ENCODE measurements at places on chromosomes 13 and 19. TPM values are rescaled to one million over a fixed set of nuclear protein-coding genes. Genes with fewer than 3 reads are reported as not detected.

Gene SIGLECL1
- not detected for total RNA-seq

- no peaks in the 10 kb centered on the region for H3K4me1 ChIP-seq
- no peak overlapping the region for H3K27ac ChIP-seq
- H3K4me3 ChIP-seq = no peak overlapping the region
- no peaks in the 10 kb centered on the region for H3K36me3 ChIP-seq
- no peaks in the 10 kb centered on the region for H3K27me3 ChIP-seq
These were observed 1718.7 kb downstream of the EFNB2 start for GRCh38 chr13:104816726-104817125.

DNA sequence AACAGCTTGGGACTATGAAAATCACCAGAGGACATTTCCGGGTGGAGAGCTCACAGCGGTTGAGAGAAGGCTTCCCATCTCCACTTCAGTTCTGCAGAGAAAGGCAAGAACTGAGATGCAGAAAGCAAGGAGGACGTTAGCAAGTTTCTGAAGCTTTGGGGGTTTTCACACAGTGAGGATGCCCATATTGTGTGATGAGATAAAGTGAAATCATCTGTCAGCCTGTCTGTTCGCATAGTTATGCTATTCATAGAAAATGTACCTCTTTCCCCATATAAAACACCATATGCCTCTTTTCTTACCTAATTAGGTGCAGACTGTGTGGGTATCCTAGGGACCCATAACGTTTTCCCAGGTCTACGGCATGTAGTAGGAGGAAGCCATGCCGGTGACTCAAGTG lies 27.5 kb downstream of the ZIC5 start:
- H3K4me1 ChIP-seq = no peaks in the 10 kb centered on the region
- peaks cover 83% of the 10 kb centered on the region for H3K27me3 ChIP-seq
- no peak for DNase-seq
- no peak overlapping the region for H3K4me3 ChIP-seq
- no peak overlapping the region for H3K27ac ChIP-seq

Gene ATXN8OS
- not detected for total RNA-seq

Gene KLK14
- total RNA-seq = 1.2 TPM

DNA sequence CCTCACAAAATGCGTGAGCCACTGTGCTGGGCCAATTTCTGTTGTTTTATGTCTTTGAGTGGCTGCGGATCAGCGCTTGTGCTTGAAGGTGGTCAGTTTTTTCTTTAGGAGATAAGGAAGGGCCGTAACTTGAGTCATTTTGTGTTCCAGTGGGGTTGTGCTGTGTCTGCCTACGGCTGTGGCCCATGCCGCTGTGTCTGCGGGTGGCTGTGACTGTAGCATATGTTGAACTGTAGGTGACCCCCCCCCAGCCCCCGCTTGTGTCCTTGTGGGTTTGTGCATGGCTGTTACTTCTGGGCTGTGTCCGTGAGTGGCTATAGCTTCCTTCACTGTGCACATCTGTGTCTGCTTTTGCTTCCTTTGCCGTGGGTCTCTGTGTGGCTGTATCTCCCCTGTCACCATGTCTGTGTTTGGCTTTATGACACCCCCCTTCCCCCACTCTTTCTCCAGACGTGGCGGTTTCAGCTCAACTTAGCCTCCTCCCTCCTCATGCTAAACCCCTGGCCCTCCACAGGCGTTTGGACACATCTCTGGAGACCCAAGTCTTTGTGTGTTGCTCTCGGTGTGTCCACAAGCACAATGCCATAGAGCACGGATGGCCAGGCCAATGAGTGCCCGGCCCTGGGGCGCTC lies 675 bp downstream of the PPP1R14A start:
- peak overlapping the region; percentile 68 for H3K4me3 ChIP-seq
- H3K27ac ChIP-seq = peak overlapping the region; percentile 96
- no peak for DNase-seq
- H3K36me3 ChIP-seq = no peaks in the 10 kb centered on the region
- peaks cover 65% of the 10 kb centered on the region for H3K4me1 ChIP-seq

DNA sequence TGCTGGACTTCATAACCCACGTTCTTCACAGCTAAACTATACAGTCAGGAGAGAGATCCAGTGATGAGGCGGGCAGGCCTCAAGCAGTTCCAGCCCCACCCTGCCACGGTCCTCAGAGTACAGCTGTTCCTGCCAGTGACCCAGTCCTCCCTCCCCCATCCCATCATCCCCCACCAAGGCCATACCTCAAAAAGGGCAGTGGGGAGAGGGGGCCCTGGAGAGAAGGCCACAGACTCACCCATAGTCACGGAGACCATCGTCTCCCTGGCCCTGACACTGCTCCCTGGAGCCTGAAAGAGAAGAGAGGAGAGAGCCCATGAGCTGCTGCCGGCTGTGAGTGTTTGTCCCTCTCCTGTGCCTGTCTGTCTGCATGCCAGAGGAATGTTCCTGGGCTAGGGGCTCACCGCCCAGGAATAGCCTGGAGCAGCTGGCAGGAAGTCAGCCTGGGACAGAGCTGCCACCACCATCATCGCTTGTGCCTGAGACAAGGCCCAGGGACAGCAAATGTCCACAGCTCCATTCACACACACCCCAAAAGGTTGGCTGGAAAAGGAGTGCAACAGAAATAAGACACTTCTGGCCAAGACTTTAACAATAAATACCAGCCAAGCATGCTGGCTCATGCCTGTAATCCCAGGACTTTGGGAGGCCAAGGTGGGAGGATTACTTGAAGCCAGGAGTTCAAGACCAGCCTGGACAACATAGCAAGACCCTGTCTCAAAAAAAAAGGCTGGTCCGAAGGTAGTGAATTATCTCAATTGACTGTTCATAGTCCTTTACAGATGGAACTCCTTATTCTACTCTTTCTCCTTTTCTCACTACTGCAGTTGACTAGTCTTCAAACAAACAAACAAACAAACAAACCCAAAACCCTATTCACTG lies 6.4 kb downstream of the C19orf47 start:
- H3K4me1 ChIP-seq = no peaks in the 10 kb centered on the region
- no peaks in the 10 kb centered on the region for H3K27me3 ChIP-seq
- peaks cover 22% of the 10 kb centered on the region for H3K36me3 ChIP-seq
- H3K4me3 ChIP-seq = peak overlapping the region; percentile 33
- peak; percentile 75 for DNase-seq

DNA sequence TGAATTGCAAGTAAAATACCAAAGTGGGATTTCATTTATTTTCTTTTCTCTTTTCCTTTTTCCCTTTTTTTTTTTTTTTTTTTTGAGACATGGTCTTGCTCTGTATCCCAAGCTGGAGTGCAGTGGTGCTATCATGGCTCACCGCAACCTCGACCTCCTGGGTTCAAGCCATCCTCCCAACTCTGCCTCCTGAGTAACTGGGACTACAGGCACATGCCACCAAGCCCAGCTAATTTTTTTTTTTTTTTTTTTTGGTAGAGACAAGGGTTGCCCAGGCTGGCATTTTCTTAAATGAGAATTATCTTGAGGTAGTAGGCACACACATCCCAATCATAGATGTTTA lies 68.5 kb upstream of the GPR183 start:
- H3K36me3 ChIP-seq = peaks cover 7% of the 10 kb centered on the region
- H3K27ac ChIP-seq = no peak overlapping the region
- DNase-seq = no peak

- peaks cover 55% of the 10 kb centered on the region for H3K27me3 ChIP-seq
- no peaks in the 10 kb centered on the region for H3K36me3 ChIP-seq
- no peak overlapping the region for H3K27ac ChIP-seq
- H3K4me3 ChIP-seq = peak overlapping the region; percentile 44
- peaks cover 38% of the 10 kb centered on the region for H3K4me1 ChIP-seq
These were observed 4.2 kb downstream of the PRR36 start for GRCh38 chr19:7869910-7870511.

Gene ZNF681
- 0.89 TPM for total RNA-seq

GRCh38 chr13:50463719-50464118 lies 379.8 kb downstream of the DLEU7 start:
- H3K27ac ChIP-seq = no peak overlapping the region
- H3K27me3 ChIP-seq = no peaks in the 10 kb centered on the region
- no peaks in the 10 kb centered on the region for H3K36me3 ChIP-seq
- no peak for DNase-seq

Gene FFAR1
- total RNA-seq = not detected

Gene ZNF177
- total RNA-seq = 2.4 TPM

Gene ZNF274
- total RNA-seq = 23.9 TPM

Gene ZNF578
- 3.5 TPM for total RNA-seq

DNA sequence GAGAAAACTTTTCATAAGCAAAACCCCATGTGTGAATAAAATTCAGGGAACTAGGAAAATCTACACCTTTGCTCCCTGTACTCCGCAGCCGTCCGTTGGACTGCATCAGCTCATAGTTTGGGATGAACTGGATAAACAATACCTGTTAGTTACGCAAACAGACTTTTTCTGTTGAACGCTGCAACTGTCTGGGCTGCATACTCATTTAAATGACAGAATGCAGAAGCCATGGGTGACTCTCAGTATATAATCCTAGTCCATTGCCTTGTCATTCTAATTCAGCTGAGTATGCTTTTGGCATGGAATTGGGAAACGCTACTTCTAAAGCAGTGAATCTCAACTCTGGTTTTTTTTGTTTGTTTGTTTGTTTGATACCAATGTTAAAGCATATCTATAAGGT lies 151.6 kb downstream of the SLITRK1 start:
- H3K4me3 ChIP-seq = no peak overlapping the region
- no peak overlapping the region for H3K27ac ChIP-seq
- no peak for DNase-seq
- no peaks in the 10 kb centered on the region for H3K36me3 ChIP-seq
- no peaks in the 10 kb centered on the region for H3K4me1 ChIP-seq

Gene OLFM4
- 0.30 TPM for total RNA-seq

DNA sequence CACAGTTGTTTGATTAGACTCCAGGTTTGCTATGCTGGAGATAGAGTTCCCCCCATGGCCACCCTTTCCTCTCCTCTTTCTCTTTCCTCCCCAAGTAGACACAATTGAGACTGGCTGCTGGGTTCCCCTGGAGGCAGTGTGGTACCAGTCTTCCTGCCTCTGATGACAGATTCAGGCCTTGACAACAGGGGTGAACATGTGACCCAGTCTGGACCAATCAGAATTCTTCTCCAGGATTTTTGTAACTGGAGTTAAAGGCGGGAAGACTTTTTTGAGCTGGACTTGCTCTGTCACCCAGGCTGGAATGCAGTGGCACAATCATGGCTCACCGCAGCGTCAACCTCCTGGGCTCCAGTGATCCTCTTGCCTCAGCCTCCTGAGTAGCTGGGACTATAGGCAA lies 48.7 kb downstream of the CCNE1 start:
- no peak overlapping the region for H3K4me3 ChIP-seq
- peaks cover 18% of the 10 kb centered on the region for H3K27me3 ChIP-seq
- no peaks in the 10 kb centered on the region for H3K36me3 ChIP-seq
- DNase-seq = no peak

GRCh38 chr13:86383561-86383960 lies 584.3 kb upstream of the SLITRK6 start:
- H3K27ac ChIP-seq = no peak overlapping the region
- no peaks in the 10 kb centered on the region for H3K36me3 ChIP-seq
- DNase-seq = no peak
- no peaks in the 10 kb centered on the region for H3K4me1 ChIP-seq
- H3K4me3 ChIP-seq = no peak overlapping the region
- no peaks in the 10 kb centered on the region for H3K27me3 ChIP-seq

DNA sequence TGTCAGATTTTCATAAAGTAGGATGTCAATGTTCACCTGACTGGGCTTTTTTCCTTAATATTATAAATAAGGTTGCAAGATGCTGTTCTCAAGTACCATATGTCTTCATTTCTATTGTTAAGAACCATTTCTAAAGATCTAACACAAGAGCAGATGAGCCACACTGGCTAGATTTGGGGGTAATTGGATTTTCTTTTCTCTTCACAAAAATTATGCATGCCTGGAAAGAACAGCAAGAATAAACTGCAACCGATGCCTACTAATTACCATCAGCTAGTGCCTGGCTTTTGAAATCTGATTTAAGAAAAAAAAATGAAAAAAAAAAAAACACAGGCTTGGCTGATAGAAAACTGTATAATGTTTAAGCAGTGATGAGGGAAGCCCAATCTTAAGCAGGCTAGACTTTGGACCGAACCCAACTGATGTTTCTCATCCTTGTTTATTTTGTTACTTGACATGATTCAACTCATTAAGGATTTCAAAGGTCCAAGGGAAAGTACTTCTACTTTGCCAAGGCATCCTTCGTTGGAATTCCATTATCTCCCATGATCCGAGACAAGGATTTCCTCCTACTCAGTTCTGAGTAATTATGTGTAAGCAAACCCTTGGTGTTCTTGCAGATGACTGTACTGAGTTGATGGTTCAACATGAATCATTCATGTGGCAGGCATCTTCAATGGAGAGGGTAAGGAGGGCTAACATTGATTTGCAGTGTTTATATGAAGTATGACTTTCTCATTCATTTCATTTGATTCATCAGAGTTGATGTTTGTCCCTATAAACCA lies 300.5 kb downstream of the SPRY2 start:
- H3K4me3 ChIP-seq = no peak overlapping the region
- H3K27ac ChIP-seq = no peak overlapping the region
- DNase-seq = no peak
- no peaks in the 10 kb centered on the region for H3K36me3 ChIP-seq
- H3K4me1 ChIP-seq = no peaks in the 10 kb centered on the region

GRCh38 chr19:13995017-13995728 lies 10.9 kb downstream of the RFX1 start:
- no peaks in the 10 kb centered on the region for H3K27me3 ChIP-seq
- H3K36me3 ChIP-seq = peaks cover 51% of the 10 kb centered on the region
- peak overlapping the region; percentile 48 for H3K27ac ChIP-seq
- H3K4me3 ChIP-seq = no peak overlapping the region

Gene KCTD15
- 6.2 TPM for total RNA-seq

- no peaks in the 10 kb centered on the region for H3K27me3 ChIP-seq
- peaks cover 46% of the 10 kb centered on the region for H3K4me1 ChIP-seq
- no peak overlapping the region for H3K27ac ChIP-seq
- H3K36me3 ChIP-seq = peaks cover 51% of the 10 kb centered on the region
- H3K4me3 ChIP-seq = no peak overlapping the region
These were observed 4.0 kb downstream of the ZNF586 start for GRCh38 chr19:57773488-57773887.

DNA sequence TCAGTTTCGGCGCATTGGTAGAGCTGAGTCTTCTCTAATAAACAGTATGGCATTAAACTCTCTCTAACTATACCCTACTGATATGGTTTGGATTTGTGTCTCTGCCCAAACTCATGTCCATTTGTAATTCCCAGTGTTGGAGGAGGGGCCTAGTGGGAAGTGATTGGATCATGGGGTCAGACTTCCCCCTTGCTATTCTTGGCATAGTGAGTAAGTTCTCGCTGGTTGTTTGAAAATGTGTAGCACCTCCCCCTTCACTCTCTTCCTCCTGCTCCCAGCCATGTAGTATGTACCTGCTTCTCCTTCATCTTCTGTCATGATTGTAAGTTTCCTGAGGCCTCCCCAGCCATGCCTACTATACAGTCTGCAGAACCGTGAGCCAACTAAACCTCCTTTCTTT lies 682.7 kb upstream of the ARGLU1 start:
- no peak overlapping the region for H3K4me3 ChIP-seq
- H3K27me3 ChIP-seq = no peaks in the 10 kb centered on the region
- DNase-seq = no peak
